Prostate gland (tissue), 2 donors: ENCODE measurements at places on chromosomes 3 and 15. TPM values are rescaled to one million over a fixed set of nuclear protein-coding genes. Genes with fewer than 3 reads are reported as not detected.

TRANK1 gene
- total RNA-seq = 9.4 TPM

IFRD2 gene
- 93.0 TPM for total RNA-seq

PRICKLE2 gene
- 21.0 TPM for total RNA-seq

PCLAF gene
- total RNA-seq = 5.5 TPM

DNA sequence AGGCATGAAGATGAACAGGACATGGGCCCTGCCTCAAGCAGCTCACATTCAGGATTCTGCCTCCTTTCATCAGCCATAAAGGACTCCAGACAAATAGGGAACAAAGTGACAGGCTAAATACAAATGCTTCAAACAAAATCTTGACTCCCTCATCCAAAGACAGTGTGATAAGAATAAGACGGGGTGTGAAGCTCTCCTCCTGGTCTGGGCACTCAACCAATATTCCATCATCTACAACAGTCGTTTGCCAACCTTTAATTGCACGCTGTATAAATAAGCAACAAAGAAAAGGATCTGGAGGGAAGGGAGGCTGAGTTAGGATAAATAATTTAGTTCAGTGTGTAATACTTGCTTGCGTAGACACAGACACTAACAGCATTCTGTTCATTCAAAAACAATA, 5.4 kb downstream of the CCDC54 start:
- H3K4me1 ChIP-seq = no peaks in the 10 kb centered on the region
- H3K36me3 ChIP-seq = no peaks in the 10 kb centered on the region
- no peak for DNase-seq
- no peaks in the 10 kb centered on the region for H3K27me3 ChIP-seq
- no peak overlapping the region for H3K4me3 ChIP-seq
- no peak overlapping the region for H3K27ac ChIP-seq

GRCh38 chr15:99547517-99547916, 18.3 kb upstream of the MEF2A start:
- no peaks in the 10 kb centered on the region for H3K4me1 ChIP-seq
- H3K36me3 ChIP-seq = no peaks in the 10 kb centered on the region
- no peak overlapping the region for H3K4me3 ChIP-seq
- DNase-seq = no peak
- no peaks in the 10 kb centered on the region for H3K27me3 ChIP-seq

DNA sequence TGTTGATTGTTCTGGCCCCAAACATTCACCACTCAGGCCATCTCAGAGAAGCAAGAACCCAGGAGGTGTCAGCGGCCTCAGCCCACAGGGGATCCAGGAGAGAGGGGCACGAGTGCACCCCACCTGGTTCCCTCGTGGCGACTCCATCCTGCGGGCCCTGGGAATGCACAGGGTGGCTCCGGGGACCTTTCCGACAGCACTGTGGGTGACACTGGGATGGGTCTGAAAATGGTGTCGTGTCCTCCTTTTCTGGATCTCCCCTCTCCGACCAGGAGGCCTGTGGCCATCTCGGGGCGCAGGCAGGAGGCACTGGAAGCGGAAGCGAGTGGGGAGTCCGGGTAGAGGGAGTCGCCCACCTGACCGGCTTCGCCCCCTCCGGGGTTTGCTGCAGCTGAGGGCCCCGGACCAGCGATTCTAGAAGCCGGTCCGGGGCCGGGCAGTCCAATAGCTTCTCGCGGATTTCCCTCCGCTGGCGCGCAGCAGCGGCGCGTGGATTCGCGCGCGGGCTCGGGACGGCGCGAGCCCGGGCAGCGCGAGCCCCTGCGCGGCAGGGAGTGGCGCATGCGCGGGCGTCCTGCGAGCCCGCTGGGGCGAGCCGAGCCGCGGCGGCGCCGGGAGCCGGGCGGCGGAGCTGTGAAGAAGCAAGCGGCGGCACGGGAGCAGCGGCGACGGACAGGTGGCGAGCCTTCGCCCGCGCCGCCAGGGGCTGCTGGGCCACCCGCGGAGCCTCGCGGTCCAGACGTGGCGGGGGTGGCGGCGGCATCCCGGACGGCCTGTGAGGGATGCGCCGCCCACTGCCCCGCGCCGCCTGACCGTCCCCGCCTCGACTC, at the start of gene DOCK3:
Gene DOCK3 (plus strand): TSS at position 579 of the 830 bp plus-strand sequence. CDS start 337 bp downstream, outside the sequence.
- peak; percentile 28 for DNase-seq
- no peak within 1 kb of the TSS for H3K27ac ChIP-seq
- H3K27me3 ChIP-seq = no peaks in the 10 kb centered on the region
- H3K4me3 ChIP-seq = peak within 1 kb of the TSS; percentile 39

DNA sequence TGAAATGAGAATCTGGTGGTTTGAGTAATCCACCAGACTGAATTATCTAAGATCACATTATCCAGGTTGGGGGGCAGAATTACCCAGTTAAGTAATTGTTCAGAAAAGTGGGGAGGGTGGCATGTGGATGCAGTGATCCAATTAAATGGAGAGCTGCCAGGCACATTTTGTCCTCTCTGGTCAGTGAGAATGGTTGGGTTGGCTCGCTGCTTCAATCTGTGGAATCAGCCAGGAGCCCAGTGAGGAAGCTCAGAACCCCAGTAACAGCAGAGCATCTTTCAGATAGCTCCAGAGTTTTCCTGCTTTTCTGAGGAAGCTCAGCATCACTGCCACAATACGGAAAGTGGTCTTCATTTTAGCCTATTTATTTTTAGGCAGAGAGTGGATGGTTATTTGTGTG, 6.4 kb upstream of the EXOG start:
- H3K27ac ChIP-seq = no peak overlapping the region
- H3K4me1 ChIP-seq = no peaks in the 10 kb centered on the region
- DNase-seq = no peak
- no peak overlapping the region for H3K4me3 ChIP-seq
- H3K36me3 ChIP-seq = no peaks in the 10 kb centered on the region

DNA sequence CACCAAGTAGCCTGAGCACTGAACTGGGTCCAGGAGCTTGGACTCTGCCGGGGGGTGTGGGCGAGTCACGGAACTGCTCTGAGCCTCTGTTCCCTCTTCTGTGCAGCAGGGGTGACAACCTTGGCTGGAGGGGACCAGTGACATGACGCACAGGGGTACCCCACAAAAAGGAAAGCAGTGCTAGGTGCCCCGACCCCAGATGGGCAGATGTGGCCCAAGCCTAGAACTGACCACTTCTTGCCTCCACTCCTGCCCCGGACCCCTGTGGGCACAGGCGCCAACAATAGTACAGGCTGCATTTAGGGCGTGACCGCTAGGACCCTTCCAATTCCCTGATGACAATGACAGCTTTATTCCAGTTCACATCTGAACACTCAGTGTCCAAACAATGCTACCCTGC, 255.9 kb upstream of the LYSMD4 start:
- no peak overlapping the region for H3K4me3 ChIP-seq
- no peaks in the 10 kb centered on the region for H3K4me1 ChIP-seq
- no peaks in the 10 kb centered on the region for H3K27me3 ChIP-seq
- H3K36me3 ChIP-seq = no peaks in the 10 kb centered on the region
- H3K27ac ChIP-seq = no peak overlapping the region

- DNase-seq = no peak
- no peak overlapping the region for H3K4me3 ChIP-seq
- no peak overlapping the region for H3K27ac ChIP-seq
- no peaks in the 10 kb centered on the region for H3K27me3 ChIP-seq
- H3K4me1 ChIP-seq = no peaks in the 10 kb centered on the region
- H3K36me3 ChIP-seq = no peaks in the 10 kb centered on the region
Measured at GRCh38 chr3:42849017-42849416, 26.7 kb downstream of the CYP8B1 start.

DNA sequence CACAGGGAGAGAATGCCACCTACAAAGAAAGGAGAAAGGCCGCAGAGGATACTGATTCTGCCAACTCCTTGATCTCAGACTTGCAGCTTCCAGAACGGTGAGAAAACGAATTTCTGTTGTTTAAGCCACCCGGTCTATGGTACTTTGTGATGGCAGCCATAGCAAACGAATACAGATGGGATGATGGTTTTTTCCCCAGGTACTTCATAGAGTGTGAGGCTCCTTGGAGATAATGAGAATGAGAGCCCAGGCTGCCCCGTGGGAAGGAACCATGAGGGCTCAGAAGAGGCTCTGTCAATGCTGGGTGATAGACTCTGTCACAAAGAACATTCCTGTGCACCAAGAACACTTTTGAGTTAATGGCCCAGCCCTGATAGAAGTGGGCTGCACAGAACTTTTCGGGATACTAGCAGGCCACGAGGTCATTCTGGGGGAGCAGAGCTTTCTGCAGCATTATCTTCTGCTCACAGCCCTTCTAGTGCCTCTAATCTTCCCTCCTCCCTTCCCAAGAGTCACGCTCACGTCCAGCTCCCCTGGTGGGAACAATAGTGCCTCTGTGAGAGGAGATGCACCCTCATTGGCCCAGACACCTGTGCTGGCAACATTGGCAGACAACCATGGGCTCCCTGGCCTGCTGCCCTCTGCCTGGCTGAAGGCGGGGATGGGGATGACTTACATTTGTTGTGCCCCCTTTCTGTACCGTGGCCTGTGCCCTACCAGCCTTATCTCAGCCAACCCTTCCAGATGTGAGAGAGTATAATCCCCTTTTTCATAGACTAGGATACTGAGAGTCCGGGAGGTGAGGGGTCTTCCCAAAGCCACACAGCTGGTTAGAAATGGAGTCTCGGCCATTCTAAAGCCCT, 5.2 kb upstream of the RLBP1 start:
- no peak for DNase-seq
- H3K27me3 ChIP-seq = no peaks in the 10 kb centered on the region
- no peaks in the 10 kb centered on the region for H3K4me1 ChIP-seq
- H3K27ac ChIP-seq = no peak overlapping the region
- H3K36me3 ChIP-seq = no peaks in the 10 kb centered on the region
- H3K4me3 ChIP-seq = no peak overlapping the region

- peaks cover 5% of the 10 kb centered on the region for H3K4me1 ChIP-seq
- no peak overlapping the region for H3K4me3 ChIP-seq
- DNase-seq = peak; percentile 86
- H3K27ac ChIP-seq = peak overlapping the region; percentile 67
- H3K27me3 ChIP-seq = no peaks in the 10 kb centered on the region
Measured at GRCh38 chr15:71079208-71080044, 35.8 kb upstream of the THSD4 start.

DNA sequence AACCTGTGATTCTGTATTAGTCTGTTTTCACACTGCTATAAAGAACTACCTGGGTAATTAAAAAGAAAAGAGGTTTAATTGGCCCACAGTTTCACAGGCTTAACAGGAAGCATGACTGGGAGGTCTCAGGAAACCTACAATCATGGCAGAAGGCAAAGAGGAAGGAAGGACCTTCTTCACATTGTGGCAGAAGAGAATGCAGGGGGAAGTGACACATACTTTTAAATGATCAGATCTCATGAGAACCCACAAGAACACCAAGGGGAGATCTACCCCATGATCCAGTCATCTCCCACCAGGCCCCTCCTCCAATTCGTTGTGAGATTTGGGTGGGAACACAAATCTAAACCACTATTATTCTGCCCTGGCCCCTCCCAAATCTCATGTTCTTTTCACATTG, 6.1 kb downstream of the ZKSCAN7 start:
- H3K27me3 ChIP-seq = no peaks in the 10 kb centered on the region
- DNase-seq = no peak
- H3K36me3 ChIP-seq = no peaks in the 10 kb centered on the region

DNA sequence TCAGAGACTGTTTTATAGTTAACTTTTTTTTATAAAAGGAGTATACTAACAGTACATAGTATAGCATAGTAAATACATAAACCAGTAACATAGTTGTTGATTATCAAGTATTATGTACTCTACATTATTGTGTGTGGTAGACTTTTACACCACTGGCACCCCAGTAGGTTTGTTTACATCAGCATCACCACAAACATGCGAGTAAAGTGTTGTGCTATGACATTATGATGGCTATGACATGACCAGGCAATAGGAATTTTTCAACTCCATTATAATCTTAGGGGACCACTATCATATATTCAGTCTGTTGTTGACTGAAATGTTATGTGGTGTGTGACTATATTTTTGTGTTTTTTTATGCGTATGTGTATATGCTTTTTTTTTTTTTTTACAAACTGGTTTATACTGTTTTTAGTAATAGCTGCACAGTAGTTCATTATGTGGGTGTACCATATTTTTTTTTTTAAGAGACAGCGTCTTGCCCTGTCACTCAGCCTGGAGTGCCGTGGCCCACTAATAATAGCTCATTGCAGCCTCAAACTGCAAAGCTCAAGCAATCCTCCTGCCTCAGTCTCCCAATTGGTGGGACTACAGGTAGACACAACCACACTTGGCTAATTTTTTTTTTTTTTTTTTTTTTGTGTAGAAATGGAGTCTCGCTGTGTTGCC, 1.9 kb downstream of the CAPN7 start:
- H3K36me3 ChIP-seq = no peaks in the 10 kb centered on the region
- H3K4me3 ChIP-seq = no peak overlapping the region
- DNase-seq = no peak
- H3K27me3 ChIP-seq = no peaks in the 10 kb centered on the region
- no peaks in the 10 kb centered on the region for H3K4me1 ChIP-seq

DNA sequence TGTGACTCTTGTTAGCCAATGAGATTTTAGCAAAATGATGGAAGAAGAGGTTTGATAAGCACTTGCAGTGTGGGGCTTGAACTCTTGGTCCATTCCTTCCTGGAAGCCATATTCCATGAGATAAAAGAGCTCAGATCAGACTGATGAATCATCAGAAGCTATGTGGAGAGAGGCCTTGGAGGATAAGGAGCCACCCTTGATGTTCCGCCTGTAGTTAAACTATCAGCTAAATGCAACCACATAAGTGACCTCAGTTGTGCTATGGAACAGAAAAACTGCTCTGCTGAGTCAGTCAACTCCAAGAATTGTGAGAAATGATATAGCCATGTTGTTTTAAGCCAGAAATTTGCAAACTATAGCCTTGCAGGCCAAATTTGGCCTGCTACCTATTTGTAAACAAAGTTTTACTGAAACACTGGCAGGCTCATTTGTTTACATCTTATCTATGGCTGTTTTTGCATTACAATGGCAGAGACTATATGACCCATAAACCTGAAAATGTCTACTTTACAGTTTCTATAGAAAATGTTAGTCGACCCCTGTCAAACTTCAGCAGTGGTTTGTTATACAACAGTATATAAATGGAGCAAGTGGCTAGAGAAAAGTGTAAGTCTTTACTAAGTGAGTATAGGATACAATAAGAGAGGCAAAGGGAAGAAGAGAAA, 27.6 kb upstream of the GAP43 start:
- no peaks in the 10 kb centered on the region for H3K4me1 ChIP-seq
- H3K4me3 ChIP-seq = no peak overlapping the region
- no peaks in the 10 kb centered on the region for H3K36me3 ChIP-seq
- no peaks in the 10 kb centered on the region for H3K27me3 ChIP-seq
